ENCODE measurements at places on chromosomes 2 and 18.

- no peak for DNase-seq
Observed at GRCh38 chr2:45643095-45643494, 8.4 kb upstream of the PRKCE start.

DNA sequence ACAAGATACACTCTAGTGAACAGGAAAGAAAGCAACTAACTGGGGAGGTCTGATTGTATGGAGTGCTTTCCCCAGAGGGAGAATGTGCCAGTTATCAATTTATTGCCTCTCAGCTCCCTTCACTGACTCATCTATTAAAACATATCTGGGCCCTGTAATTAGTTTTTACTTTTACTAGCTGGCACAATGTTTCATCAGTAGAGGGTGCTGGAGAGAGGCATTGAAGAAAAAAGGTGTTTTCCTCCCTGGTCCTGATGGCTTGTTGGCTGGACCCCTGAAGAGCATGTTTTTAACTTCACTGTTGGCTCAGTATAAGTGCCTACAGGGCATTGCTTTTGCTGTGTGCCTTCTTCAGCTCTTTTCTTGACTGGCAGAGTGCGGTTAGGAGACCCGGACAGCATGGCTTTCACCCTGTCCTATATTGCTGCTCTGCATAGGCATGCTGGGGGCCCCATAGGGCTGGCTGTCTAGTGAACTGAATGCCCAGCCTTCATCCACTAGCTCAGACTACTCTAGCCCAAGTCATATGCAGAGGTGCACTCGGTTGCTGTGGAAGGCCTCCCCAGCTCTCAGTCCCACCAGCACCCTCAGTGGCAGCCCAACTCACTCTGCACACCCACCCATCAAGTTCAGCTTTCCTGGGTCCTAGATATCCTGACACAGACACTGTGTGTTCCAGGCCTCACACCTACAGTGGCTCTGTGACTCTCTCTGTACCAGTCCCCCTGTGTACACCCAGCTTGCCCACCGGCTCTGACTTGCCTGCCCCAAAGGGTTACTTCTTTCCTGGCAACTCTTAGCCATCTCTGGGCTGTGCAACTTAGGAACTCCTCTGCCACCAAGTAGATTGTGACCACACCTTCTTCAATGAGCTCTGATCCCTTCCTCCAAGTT is 62.3 kb upstream of the ACYP2 start:
- DNase-seq, result no peak

GRCh38 chr2:151809073-151809383 is 19.2 kb downstream of the ARL5A start:
- no peak for DNase-seq

- no peak for DNase-seq
Observed at GRCh38 chr2:173030561-173031490, 44.8 kb upstream of the MAP3K20 start.

GRCh38 chr2:144705328-144706245 is 185.7 kb upstream of the ZEB2 start:
- no peak for DNase-seq

GRCh38 chr2:148578493-148578884 is 66.1 kb upstream of the EPC2 start:
- no peak for DNase-seq

- no peak for DNase-seq
Observed at GRCh38 chr2:113132414-113133021, 5.1 kb downstream of the IL1RN start.

GRCh38 chr18:75464356-75464755 is 36.9 kb upstream of the SMIM21 start:
- no peak for DNase-seq

DNA sequence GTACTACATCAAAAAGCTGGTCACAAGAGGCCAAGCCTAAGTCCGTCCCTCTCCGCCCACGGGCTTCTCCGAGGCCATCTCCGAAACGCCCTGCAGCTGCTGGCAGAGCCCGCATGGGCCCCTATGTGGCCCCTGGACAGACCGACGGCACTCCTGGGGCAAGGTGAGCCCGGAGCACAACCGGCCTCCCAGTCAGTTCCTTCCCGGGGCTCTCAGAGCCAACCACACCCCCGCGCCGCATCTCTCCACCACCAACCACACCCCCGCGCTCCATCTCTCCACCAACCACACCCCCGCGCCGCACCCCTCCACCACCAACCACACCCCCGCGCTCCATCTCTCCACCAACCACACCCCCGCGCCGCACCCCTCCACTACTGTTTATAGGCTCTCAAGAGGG is 93.5 kb downstream of the ZNF516 start:
- DNase-seq, result no peak

- DNase-seq, result no peak
Observed at GRCh38 chr2:234952270-234953115, 676 bp downstream of the SH3BP4 start.

GRCh38 chr2:58535990-58536389 is 294.9 kb upstream of the FANCL start:
- DNase-seq, result no peak

GRCh38 chr2:105544591-105545377 is 145.9 kb upstream of the FHL2 start:
- DNase-seq, result no peak

GRCh38 chr18:44588508-44588907 is 92.2 kb upstream of the SETBP1 start:
- DNase-seq, result no peak

DNA sequence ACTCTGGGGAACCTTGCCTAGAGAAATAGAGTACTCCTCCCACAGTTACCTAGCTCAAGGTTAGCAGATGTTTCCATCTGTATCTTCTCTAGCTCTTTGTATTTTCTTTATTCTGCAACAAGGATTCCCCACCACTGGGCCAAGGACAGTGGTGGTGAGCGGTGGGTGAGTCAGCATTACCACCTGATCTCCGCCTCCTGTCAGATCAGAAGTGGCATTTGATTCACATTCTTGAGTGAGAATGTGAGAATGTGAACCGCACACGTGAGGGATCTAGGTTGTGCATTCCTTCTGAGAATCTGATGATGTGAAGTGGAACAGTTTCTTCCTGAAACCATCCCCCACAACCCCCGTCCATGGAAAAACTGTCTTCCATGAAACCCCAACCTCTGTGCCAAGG is 9.0 kb downstream of the EPB41L3 start:
- no peak for DNase-seq

- no peak for DNase-seq
Observed at GRCh38 chr2:16096962-16097361, 156.6 kb downstream of the MYCN start.

DNA sequence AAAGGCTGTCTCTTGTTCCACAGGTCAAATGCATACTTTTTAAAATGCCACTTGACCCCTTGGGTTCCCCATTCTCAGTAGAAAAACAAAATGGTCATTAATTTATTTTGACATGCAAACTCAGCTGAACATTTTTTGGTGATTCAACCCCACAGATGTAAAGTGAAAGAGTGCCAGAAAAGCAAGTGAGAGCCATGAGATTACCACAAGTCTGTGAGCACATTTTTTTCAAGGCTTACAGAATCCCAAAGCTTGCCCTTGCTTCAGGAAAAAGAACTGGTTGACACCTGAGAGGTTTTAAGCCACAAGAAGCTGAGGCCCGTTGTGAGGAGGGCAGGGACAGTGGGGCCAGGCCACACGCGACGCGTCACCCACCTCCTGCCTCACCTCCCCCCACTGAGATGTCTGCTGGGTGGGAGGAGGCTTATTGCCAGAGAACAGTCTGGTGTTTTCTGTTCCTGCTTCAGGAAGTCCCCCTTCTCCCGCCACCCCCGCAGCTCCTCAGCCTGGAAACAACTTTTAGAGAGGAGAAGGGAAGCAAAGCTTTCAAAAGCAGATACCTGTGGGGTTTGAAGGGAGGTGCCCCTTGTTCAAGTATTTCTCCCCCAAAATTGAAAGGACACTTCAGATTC is 70.4 kb upstream of the CYP1B1 start:
- DNase-seq, result no peak

GRCh38 chr2:11329776-11330175 is 14.7 kb downstream of the ROCK2 start:
- DNase-seq, result no peak

GRCh38 chr18:57730146-57730545 is 73.0 kb downstream of the ATP8B1 start:
- DNase-seq, result no peak

DNA sequence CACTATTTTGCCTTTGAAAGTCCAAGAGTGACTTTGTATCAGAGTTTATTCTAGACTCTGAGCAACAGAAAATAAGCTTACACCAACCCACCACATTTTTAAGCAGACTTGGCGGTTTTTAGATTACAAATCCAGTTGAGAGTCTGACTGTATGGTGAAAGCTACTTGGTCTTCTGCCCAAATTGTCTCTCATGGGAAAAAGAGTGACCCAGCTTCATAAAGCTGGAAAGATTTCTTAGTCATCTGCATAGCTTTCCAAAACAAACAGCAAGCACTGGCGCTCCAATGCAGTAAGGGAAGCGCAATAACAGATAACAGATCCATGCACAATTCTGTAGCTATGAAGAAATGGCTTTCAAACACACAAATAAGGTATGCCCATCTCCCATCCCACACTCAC is 7.1 kb downstream of the DSG1 start:
- DNase-seq, result no peak

GRCh38 chr18:59802031-59802430 is 97.8 kb upstream of the PMAIP1 start:
- DNase-seq, result no peak

DNA sequence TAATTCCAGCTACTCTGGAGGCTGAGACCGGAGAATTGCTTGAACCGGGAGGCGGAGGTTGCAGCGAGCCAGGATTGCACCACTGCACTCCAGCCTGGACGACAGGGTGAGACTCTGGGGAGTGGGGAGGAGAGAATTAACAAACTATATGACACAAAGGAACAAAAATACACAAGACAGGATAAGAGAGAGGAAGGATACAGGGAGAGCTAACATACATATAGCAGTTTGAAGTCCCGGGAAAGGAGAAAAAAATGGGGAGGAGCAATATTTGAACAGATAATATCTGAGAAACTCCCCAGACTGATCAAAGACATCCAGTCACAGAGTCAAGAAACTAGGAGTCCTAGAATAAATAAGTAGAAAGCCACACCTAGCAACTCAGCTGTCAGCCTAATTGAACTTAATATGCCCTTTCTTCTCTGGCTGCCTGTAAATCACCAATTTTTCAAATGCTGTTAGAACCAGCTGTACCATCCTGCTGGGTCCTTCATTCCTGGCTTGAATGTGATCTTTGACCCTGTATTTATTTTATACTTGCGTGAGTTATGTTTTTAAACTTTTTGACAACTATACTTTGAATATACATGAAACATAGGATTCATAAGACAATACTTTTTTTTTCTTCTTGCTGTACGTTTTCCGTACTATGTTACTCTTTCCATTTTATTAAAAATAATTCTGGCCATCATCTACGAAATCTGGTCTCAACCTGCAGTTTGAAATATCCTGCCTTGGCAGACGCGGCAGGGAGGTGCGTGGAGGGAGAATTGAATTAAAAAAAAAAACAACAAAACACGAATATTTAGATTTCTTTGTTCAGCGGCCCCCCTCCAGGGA is 876 bp upstream of the CYP27A1 start:
- no peak for DNase-seq

DNA sequence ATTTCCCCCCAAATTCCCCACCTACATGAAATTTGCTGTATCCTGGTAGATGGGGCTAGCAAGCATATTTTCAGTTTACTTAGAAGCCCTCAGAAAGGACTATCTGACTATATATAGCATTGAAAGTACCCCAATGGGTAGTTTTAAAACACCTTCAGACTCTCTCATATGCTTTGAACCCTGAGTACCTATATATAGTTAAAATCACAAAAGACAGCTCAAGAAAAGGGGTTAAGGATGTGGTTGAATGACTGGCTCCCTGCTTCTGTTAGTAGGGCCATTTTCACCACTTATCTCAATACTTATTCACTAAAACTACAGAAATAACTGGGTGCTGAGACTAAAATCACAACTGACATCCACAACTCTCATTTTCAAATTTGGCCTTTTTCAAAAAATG is 18.5 kb downstream of the WDPCP start:
- DNase-seq, result no peak
